ENCODE measurements at places on chromosomes 2 and 18. TPM values are rescaled to one million over a fixed set of nuclear protein-coding genes. Genes with fewer than 3 reads are reported as not detected.

The TCF23 gene
- total RNA-seq: not detected

The AQP12B gene
- total RNA-seq: not detected

The TOGARAM2 gene
- total RNA-seq: 18.7 TPM

The ZNF804A gene
- not detected for total RNA-seq

The NETO1 gene
- 0.12 TPM for total RNA-seq

The PPM1B gene
- 57.1 TPM for total RNA-seq

The ALPP gene
- total RNA-seq: not detected

The GALR1 gene
- 0.04 TPM for total RNA-seq

The NAB1 gene
- 32.1 TPM for total RNA-seq

The DNAJC5G gene
- 0.46 TPM for total RNA-seq

The KCNK3 gene
- total RNA-seq: 1.9 TPM

The ABCB11 gene
- total RNA-seq: not detected

The GDF7 gene
- 0.55 TPM for total RNA-seq

The UGT1A8 gene
- not detected for total RNA-seq

The MOB4 gene
- total RNA-seq: 35.2 TPM
